ENCODE measurements at places on chromosomes 11 and 22. TPM values are rescaled to one million over a fixed set of nuclear protein-coding genes. Genes with fewer than 3 reads are reported as not detected.

The NELL1 gene
- not detected for total RNA-seq

The TMPRSS5 gene
- total RNA-seq = 0.09 TPM

GRCh38 chr22:36411589-36412258 is 24.0 kb upstream of the MYH9 start:
- DNase-seq = no peak

GRCh38 chr22:43446916-43447315 is 35.1 kb downstream of the MPPED1 start:
- no peak for DNase-seq

All from fibroblast of the aortic adventitia (primary cell).